ENCODE measurements at places on chromosomes 4 and X. TPM values are rescaled to one million over a fixed set of nuclear protein-coding genes. Genes with fewer than 3 reads are reported as not detected.

TLR10 gene
- total RNA-seq: 0.02 TPM

IQSEC2 gene
- total RNA-seq: 38.7 TPM

PPBP gene
- 0.17 TPM for total RNA-seq

MAML3 gene
- 17.6 TPM for total RNA-seq

ERVMER34-1 gene
- total RNA-seq: 0.42 TPM

All from A549 treated with dexamethasone at 1 μM for 4 hours (cell line).